ENCODE measurements at places on chromosomes 12 and 14.

- DNase-seq = no peak
Measured at GRCh38 chr12:31470459-31470858, 120.5 kb downstream of the DENND5B start.

GRCh38 chr12:48128800-48129199 lies 9.6 kb downstream of the PFKM start:
- DNase-seq = no peak

GRCh38 chr12:67632005-67632404 lies 16.5 kb upstream of the DYRK2 start:
- no peak for DNase-seq

DNA sequence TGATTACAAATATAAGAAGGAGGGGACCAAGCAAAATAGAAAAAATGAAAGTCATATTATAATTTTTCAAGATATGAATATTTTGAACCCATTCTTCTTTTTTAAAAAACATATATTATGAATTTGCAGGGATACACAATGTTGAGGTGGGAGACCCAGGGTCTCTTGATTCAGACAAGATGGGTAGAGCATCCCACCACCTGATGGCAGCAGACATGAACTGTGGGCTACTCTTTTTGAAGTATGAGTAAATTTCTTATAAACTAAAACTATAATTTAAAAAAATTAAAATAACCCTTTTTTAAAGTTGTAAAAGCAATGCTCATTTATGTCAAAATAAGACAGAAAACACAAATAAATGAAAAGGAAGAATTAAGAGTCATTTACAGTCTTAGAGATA lies 202.7 kb upstream of the PRICKLE1 start:
- DNase-seq = no peak

DNA sequence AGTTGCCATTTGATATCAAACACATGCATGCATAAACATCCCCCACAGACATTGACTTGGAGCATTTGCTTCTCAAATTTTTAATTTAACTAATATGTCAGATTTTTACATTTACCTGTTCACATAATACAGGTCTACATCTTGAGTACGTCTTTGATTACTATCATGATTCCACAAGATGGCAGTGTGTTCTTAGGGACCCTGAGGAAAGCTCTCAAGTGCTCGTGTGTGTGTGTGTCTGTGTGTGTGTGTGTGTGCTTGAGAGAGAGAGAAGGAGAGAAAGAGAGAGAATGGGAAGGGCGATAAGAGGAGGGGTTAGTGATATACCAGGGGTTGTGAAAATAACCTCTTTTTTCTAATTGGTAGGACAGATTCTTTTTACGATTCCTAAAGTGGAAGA lies 167.1 kb upstream of the OR4E1 start:
- no peak for DNase-seq

- no peak for DNase-seq
Measured at GRCh38 chr12:106436164-106436563, 78.6 kb downstream of the POLR3B start.

DNA sequence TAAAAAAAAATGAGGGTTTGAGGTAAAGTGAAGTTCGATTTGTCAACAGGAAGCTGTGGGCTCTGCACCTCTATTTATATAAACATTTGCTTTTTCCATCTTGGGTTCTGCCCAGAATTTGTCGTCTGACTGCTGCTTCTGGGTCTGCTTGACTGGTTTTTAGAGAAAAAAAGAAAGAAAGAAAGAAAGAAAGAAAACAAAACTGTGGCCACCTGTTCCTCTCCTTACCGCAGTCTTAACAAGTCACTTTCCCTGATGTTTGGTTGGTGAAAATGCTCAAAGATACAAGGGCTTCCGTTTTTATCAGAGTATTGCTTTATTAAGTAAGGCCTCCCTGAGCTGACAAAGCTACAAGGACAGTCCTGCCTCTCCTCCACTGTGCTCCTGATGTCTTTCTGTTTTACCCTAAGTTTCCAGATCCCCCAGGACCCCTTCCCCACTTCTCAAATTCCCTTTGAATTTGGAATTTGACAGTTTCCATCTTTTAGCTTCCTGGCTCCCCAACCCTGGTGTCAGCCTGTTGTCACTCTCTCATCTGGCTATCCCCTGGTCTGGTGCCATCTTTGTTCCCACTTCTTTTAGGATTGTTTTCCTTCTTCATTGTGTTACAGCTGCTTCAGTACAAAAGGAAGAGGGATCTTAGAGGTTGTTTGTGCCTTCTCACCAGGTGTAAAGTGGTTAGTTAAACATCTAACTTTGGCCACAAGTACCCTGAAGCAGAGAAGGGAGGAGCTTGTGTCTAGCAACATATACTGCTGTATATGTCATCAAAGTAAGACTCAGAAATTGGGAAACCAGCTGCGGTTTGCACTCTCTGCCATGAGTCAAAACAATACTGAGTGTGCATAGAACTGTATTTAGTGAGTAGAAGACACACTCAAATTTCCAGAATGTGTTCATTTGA lies 18.0 kb downstream of the MFAP5 start:
- peak; percentile 56 for DNase-seq

- DNase-seq = no peak
Measured at GRCh38 chr12:8947737-8948136, 1.7 kb downstream of the M6PR start.

GRCh38 chr12:96880220-96880619 lies 26.8 kb upstream of the NEDD1 start:
- DNase-seq = no peak

DNA sequence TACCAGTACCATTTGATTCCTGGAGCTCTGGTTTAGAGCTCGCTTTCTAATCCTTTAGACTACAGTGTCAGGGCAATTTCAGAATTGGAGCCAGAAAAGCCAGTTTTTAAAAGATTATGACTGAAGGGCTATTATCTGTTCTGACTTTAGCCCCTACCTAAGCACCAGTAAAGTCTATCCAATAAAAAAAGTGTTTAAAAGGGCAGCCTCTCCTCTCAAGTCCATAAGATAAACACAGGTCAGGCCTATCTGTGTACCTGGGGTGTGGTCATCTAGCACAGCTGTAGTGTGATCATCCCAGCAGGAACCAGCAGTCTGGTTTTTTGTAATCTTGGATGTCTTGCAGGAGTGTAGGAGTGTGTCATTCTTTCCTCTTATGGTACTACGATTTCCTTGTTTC lies 6.6 kb downstream of the APPL2 start:
- no peak for DNase-seq

GRCh38 chr14:73489481-73490175 lies 1.1 kb upstream of the RIOX1 start:
- DNase-seq = no peak

- DNase-seq = no peak
Measured at GRCh38 chr14:66483322-66483721, 2.8 kb upstream of the CCDC196 start.

- DNase-seq = no peak
Measured at GRCh38 chr12:93680006-93680405, 2.8 kb downstream of the CRADD start.

DNA sequence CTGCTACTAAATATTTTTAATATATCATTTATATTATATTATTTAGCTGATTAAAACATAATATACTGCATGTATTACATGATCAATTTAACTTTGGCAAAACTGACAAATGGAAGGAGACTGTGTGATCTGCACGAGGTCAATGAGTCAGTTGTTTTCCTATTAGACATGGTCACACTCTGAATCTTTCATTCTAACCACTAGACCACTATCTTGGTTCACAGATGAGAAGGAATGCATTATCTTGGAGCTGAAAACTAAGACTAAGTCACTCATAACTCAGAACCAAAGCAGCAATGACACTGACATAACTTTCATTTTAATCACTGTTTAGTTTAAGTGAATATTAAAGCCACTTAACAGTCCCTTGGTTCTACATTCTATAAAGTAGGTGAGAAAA lies 37.4 kb downstream of the GNPTAB start:
- DNase-seq = peak; percentile 33

DNA sequence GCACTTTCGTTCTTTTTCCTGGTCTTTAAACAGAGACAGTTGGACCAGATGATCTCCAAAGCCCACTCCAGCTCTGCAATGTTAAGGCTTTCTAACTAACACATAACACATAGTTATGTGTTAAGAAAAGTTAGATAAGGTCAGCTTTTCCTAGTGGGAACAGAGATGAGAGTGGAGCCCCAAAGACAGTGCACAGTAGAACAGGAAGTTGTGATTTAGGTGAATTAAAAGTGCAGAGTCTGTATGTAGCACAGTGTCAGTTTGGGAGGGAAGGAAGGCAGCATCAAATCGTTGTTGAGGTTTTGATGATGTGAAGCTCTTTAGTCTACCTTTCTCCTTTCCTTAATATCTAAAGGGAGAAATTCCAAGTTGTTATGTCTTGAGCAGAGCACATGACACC lies 31.7 kb downstream of the PRORP start:
- DNase-seq = no peak

GRCh38 chr12:22527999-22528398 lies 16.3 kb downstream of the C2CD5 start:
- no peak for DNase-seq

DNA sequence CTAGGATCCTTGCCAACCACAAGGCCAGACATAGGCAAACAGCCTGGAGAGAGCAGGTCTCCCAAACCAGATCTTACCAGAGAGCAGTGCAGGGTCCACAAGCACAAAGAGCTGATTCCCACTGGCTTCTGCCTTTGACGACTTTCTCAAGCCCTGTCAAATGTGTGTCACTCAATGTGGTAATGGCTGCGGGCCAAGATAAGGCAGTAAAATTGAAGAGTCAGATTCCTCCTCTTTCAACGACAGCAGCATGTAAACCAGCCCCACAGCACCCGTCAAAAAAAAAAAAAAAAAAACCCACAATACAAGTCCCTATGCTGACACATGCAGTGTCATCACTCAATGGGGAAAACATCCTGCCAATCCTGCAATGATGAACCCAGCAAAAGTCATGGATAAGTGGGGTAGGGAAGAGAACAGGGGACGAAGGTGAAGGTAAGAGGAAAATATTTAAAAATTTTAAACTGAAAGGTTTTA lies at the start of gene STON2:
Gene STON2, minus strand, starts transcription at position 123 of the 477 bp plus-strand sequence. CDS start 1,942 bp downstream, outside the sequence.
- DNase-seq = no peak

DNA sequence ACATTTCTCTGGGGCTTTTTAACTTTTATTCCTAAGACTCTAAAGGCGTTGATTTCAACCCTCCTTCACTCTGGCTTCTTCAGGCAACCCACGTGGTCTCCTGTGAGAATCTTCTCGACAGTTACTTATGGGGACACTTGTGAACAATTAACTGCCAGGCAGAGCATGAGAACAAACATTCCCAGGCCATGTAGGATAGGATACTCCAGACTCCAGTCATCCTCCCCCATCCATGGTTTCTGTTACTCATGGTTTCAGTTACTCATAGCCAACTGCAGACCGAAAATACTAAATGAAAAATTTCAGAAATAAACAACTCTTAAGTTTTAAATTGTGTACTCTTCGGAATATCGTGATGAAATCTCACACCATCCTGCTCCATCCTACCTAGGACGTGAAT lies 19.5 kb downstream of the GPR68 start:
- DNase-seq = no peak

GRCh38 chr14:74973003-74973653 lies 17.7 kb upstream of the PGF start:
- DNase-seq = peak; percentile 61

DNA sequence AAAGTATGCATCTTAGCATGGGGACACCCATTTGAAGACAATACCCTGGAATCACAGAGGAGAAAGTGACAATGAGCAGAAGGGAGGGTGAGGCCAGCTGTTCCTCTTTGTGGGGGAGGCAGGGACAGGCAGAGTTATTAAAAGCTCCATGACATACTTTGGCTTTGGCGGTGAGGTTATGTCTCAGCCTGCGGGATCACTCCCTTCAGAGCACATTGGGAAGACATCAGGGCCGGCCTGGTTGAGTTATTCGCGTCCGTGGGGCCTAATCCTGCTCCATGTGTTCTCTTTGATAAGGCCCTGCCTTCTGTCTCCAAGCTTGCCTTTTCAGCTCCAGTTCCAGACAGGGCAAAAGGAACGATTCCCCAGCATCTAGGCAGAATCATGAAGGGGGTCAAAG lies 98.8 kb upstream of the NTF3 start:
- DNase-seq = no peak

DNA sequence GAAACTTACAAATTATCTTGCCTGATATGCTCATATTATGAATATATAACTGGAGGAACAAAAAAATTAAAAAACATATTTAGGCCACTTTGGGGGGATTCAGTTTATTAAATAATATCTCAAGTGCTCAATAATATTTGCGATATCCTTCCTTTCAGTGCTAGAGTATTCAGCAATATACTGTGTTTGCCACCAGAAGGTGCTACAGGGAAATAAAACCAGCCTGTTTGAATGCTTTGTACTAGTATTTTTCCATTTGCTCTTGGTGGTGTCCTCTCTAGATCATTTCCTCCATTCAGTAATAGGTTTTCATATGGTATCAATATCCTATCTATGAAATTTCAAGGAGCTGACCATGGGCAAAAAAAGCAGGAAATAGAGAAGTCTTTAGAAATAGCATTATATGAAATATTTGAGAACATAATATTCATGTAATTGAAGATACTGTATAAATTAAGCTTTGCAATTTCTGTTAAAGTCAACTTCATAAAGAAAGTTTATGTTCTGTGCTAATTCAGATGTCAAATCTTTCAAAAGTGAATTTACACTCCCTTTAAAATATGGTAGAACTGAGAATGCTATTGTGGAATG lies 106.2 kb upstream of the NAV3 start:
- DNase-seq = no peak

DNA sequence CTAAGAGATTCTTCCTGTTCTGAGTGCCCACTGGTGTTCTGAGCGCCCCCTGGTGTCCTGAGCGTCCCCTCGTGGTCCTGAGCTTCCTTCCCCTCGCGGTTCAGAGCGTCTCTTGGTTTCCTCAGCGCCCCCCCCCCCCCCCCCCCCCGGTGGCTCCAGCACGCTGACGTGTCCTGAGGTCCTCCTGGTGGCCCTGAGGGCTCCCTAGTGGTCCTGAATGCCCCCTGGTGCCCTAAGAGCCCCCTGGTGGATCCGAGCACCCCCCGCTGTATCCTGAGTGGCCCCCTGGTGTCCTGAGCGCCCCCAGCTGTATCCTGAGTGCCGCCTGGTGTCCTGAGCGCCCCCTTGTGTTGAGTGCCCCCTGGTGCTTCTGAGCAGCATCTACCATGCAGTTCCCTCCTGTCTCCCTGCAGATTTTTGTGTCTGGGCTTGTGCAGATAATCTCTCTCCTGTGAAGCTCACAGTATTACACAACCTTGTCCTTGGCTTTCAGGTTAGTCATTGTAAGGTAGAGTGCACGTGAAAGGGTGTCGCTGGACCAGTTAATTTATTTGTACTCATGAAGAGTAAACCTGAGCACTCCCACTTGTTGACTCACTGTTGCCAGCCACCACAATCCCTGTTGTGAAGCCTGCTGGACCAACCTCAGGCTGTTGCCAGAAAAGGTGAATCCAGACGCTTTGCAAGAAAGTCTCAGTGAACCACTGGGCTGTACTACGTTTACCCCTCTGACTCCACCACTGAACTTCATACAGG lies 1168.4 kb downstream of the TMEM121 start:
- peak; percentile 59 for DNase-seq

GRCh38 chr14:77547512-77548180 lies 49.0 kb upstream of the ISM2 start:
- DNase-seq = no peak

DNA sequence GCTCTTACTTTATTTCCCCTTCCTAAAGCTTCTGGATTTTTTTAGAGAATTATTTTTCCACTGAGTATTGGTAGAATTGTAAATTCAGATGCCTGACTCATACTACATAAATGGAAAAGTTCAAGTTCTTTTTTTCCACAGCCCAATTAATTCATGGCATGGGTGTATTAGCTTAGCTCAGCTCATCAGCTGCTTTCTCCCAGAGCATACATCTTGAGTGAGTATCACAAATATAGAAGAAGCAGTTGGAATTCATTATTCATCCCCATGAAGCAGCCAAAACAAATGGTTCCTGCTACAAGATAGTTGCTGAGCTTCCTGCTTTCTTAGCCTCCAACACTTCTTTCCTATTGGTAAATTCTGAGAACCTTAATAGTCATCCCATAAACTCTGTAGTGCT lies 105.1 kb downstream of the C12orf50 start:
- DNase-seq = no peak

Measured in GM13976 (cell line).